ENCODE measurements at places on chromosomes 3 and 15.

GRCh38 chr15:51077221-51078153 is 17.2 kb downstream of the TNFAIP8L3 start:
- DNase-seq = no peak

DNA sequence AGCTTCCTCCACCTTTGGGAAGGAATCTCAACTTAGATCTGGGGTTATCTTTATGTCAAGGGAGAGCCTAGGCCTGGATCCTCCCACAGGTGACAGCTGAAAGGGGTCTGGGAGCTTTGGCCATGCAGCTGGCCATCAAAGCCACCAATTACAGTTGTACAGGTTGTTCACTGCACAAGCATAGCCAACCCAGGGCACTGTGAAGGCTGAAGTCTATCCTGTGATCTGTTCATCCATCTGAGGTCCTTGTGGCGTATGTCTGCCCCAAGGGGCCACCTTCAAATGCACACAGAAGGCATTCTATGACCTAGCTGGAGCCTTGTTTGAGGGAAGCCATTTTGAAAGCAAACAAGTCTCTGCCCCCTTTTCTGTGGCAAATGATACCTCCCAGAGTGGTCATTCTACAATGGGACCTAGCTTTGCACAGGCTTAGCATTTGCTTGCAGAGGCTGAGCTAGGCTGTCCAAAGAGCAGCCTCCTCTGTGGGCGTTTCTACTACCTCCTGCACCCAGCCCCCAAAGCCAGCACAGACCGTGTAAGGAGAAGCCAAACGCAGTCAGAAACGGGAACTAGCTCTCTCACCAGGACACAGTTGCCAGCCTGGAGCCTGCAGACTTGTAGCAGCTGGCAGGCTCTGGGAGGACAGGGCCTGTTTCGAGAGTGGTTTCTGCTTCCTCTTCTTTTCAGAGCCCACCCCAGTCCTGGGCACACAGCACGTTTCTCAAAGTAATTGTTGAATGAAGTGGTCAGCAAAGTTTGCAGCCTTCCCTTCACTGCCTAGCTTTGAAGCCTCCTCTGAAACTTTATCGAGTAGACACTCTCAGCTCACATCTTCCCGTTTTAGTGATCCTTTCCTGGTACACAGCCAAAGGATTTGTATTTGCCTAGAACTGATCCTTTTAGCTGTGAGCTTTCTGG is 157.3 kb upstream of the SMAD3 start:
- DNase-seq = no peak

DNA sequence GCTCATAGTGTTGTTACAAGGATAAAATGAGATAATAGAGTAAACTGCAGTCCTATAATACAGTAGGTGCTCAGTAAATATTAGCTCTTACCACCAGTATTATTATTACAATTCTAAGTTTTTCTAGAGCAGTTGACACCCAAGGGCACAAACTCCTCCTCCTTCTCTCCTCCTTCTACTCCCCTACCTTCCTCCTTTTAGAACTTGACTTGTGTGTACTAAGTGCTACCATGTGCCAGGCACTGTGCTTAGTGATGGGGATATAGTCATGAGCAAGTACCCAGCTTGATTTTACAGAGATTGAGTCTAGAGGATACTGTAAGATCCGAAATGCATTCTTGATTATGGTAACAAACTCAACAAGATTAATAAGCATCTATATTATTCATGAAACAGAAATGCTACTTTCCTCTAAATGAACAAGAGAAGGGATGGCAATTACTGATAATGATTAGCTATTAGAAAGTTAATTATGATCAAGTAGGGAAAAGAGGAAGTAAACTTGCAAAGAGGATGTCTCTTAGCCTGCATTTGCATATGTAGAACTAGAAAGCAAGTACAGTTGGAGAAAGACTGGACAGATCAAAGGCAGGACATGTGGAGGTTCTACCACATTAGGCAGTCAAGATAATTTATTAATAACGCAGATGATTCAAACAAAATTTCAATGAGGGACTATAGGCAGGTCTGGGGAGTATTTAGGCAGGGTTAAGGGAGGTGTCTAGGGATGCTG is 72.3 kb downstream of the CLDN11 start:
- no peak for DNase-seq

DNA sequence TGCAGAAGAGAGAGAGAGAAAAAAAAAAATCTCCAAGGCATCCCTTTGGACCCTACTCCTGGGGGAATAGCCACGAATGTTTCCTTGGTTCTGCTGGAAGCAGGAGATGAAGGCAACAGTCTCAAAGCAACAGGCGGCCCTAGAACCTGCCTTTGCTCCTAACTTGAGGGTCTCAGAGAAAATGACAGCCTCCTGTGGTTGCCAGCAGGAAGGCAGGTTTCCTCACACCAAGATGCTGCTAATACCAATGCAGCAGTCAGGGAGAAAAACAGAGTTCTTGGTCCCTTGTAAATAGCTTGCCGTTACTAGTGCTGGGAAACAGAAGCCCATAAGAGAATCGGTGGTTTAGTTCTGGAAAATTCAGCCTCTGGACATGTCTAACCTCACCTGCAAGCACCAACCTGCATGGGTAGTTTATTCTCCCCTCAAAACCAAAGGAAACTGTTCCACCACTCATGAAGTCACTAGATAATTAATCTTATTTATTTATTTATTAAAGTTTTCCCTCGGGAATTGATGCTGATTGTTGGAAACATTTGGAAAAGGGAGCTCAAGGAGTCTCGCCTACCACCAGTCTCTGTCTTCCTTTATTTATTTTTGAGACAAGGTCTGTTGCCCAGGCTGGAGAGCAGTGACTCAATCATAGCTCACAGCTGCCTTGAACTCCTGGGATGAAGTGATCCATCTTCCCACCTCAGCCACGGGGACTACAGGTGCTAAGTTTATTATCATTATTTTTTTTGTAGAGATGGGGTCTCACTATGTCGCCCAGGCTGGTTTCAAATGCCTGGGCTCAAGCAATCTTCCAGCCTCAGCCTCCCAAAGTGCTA is 883 bp upstream of the FRMD4B start:
- no peak for DNase-seq

DNA sequence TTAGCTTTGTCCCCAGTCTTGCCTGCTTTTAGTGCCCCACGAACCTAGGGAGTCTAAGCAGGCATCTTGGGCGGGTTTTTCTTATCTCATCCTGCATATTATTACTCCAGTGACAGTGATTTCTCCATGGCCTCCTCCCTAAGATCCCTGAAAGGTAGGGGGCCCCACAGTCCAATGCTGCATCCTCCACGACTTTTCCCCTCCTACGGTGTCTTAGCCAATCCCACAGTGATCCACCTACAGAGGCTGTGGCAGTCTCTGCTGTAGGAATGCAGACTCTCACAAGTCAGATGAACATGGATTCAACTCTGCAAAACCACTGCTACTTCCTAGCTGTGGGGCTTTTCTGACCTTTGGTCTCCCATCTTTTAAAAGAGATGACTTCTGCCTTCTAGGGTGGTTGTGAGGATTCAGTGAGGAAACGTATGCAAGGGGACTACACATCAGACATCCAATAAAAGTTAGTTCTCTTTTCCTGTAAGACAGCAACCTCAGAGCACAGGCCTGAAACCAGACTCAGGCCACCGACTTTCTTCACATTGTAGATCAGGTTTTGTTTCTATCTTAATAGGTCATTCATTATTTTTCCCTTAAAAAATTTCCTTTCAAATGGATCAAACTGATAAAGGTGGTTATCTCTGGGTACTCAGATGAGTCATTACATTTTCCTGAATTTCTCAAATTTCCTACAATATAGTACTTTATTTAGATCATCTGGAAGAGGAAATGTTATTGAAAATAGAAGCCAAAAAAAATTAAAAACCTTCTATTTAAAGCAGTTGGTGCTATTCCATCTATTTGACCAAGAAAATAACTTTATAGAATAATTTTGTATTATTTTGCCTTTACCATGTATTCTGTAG is 23.2 kb downstream of the ILDR1 start:
- DNase-seq = no peak

DNA sequence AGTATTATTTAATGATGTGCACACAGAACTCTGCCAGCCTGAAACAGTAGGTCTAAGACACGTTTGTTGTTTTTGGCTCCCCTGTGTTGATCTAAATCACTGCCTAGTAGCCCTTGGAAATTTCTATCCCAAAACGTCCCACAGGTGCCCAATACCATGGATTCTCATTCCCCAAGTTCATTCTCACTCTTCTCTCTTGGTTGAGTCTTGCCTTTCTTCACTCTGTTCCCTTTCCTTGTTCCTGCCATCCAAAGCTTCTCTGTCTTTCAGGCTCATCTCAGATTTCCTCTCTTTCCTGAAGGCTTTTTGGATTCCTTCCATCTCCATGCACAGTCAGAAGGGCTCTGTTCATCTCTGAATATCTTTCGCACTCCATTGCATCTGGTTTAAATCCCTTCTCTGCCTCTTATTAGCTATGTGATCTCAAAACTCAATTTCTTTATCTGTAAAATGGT is 54.2 kb downstream of the PPARG start:
- no peak for DNase-seq

DNA sequence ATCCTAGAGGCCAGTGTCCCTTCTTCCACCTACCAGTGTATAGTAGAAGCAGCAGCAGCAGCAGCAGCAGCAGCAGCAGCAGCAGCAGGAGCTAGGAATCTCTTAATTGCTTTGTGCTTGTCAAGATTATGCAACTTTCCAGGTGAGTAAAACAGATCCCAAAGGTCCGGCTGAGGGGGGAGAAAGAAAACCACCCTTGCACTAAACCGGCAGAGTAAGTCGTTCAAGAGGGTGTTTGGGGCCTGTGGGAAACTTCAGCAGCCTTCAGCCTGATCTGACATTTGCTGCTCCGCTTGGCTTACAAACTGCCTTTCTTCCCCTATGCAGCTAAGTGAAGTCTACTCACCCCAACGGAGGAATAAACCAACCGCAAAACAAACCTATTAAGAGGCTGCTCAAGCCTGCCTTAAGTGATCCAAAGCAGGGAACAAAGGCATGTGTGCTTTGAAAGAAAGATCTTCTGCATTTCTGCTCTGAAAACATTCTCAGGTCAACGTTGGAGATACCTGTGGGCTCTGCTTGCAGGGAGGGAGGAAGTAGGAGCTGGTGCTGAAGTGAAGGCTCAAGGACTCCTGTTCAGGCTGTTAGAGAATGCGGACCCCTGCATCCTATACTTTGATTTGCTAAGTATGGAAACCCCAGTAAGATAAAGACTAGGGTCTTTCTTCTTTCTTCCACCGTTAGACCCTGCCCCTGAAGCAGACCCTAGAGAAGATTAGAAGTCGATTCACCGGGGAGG is 35.7 kb upstream of the DLG1 start:
- DNase-seq = no peak

DNA sequence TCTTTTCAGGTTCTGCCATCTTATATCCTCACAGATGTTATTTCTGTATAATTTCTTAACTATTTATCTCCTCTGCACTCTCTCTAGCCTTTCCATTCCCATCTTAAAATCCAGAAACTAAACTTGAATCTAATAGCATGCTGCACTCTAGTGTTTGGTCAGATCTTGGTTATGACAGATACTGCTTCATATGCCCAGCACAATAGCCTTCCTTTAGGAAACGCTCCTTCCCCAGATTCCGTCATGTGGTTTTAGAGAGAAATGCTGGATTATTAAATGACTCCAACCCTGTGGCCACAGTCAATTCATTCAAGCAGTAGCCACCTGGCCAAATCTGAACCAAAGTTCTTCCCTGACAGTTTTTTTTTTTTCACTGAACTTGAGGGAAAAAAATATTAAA is 19.4 kb downstream of the RASGRP1 start:
- DNase-seq = no peak

DNA sequence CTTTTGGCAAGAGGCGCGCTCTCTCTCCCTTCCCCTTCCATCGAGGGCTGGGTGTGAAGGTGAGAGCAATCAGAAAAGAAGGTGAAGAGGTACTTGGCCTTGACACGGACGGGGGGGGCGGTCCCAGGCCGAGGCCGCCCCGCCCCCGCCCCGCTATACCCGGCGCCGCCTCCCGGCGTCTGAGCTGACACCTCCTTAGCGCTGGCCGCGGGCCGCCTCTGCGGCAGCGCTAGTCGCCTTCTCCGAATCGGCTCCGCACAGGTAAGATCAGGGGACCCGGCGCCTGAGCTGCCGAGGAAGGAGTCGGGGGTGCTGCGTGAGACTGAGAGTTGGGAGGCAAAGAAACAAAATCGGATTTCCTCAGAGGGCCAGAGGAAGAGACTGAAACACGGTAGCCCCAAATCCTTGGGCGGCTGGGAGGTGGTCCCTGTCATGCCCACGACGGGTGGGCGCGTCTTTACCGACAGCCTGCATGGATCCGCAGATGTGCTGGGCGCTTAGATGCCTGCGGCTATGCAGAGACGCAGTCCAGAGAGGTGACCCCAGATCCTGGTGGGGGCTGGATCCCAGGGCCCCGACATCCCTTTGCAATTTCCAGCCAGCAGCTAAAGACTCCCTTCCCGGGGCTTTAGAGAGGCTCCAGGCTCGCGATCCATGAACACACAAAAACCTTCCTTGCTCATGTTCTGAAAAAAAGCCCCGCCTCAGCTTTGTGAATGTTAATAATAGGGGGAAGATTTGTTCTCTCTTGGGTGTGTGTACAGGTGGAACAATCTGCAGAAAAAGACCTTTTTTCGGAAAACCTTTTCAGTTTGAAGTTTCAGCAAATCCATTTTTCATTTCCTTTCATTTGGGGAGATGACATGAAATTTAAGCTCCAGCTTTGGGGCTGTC is at the start of gene ENTPD3:
ENTPD3 (plus strand) TSS at position 184 of the 894 bp plus-strand sequence. CDS start 874 bp downstream, outside the sequence.
- no peak for DNase-seq

GRCh38 chr3:162168715-162169114 is 672.1 kb downstream of the OTOL1 start:
- no peak for DNase-seq

GRCh38 chr3:154384479-154384878 is 45.5 kb downstream of the GPR149 start:
- DNase-seq = no peak

DNA sequence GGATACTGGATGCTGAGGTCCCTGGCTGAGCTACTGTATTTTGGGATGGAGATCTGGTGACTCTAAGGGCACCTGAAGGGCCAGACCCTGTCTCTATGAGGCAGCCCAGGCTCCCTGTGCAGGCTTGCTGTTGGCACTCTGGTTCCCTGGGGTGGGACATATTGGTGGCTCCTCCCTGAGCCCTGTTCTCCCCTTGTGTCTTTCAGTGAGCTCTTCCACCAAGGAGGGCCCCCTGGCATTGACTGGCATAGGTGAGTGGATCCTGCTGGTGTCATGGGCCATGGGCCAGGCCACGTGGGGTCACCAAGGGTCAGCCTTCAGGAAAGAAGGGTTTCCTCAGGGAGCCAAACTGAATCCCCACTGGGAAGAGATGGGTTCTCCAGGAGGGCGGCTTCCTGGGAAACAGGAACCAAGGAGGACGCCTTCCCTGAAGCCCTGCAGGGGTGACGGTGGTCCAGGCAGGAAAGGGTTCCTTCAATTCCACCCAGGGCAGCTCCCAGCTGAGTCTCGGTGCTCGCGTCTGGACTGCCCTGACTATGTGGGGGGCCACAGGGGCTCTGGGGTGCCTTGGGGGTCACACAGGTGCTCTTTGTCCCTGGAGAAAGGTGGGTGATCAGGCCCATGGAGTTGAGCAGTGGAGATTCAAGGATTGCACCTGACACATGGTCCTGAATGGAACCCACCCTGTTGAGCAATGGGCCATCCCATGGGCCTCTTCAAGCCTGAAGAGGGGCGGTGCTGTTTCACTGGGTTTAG is 220.4 kb downstream of the SNRPN start:
- no peak for DNase-seq

- no peak for DNase-seq
These were observed 114.1 kb downstream of the DCLK3 start for GRCh38 chr3:36650271-36650671.

Measured in NCI-H524 treated with DMSO at 0.1 percent for 48 hours (cell line).